ENCODE measurements at places on chromosomes 6 and 20. TPM values are rescaled to one million over a fixed set of nuclear protein-coding genes. Genes with fewer than 3 reads are reported as not detected.

SIRPB2 gene
- not detected for polyA plus RNA-seq

BAG2 gene
- polyA plus RNA-seq: 9.0 TPM

MLN gene
- not detected for polyA plus RNA-seq

ADGRF4 gene
- not detected for polyA plus RNA-seq

PMEPA1 gene
- 15.4 TPM for polyA plus RNA-seq

TP53TG5 gene
- not detected for polyA plus RNA-seq

PANK2 gene
- 36.1 TPM for polyA plus RNA-seq

SLC4A11 gene
- polyA plus RNA-seq: 10.8 TPM

PDCD2 gene
- polyA plus RNA-seq: 145 TPM

SPATA25 gene
- 0.50 TPM for polyA plus RNA-seq

OR2H2 gene
- polyA plus RNA-seq: 0.86 TPM

HLA-DQA1 gene
- polyA plus RNA-seq: 0.42 TPM

GRCh38 chr20:52420805-52421204, 229.2 kb upstream of the ZFP64 start:
- DNase-seq: no peak

- DNase-seq: no peak
Observed at GRCh38 chr6:135289816-135290215, 108.7 kb downstream of the MYB start.

GRCh38 chr6:169115632-169116031, 138.0 kb downstream of the THBS2 start:
- DNase-seq: no peak

- DNase-seq: peak; percentile 87
Observed at GRCh38 chr6:37077905-37078296, 72.4 kb downstream of the FGD2 start.

DNA sequence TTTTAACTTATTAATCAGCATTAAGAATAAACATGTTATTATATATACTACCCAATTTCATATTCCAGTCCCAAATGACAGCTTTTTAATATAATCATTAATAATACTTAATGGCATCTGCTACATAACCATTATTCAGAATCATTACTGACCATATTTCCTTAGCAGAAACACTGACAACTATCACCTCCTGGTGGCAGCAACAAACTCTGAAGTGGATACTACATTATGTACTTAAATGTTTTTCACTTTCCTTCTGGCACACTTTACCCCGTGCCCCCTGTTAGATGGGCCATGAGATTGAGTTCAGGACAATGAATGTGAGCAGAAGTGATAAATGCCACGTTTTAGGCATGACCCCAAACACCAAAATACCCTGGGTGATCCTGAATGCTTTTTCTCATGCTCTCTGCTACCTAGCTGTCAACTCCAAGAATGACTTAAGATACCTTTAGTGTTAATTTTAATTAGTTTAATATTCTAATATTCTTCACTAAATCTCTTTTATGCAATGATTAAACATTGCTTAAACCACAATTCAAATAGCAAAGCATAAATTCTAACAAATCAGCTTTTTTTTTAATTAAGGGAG, 77.1 kb downstream of the LMBRD1 start:
- peak; percentile 35 for DNase-seq

GRCh38 chr20:50733644-50734349, 2.4 kb downstream of the PARD6B start:
- DNase-seq: no peak

GRCh38 chr6:145850671-145851070, 36.1 kb upstream of the FBXO30 start:
- DNase-seq: no peak

- DNase-seq: no peak
Observed at GRCh38 chr6:119330520-119331113, 18.9 kb downstream of the MAN1A1 start.

DNA sequence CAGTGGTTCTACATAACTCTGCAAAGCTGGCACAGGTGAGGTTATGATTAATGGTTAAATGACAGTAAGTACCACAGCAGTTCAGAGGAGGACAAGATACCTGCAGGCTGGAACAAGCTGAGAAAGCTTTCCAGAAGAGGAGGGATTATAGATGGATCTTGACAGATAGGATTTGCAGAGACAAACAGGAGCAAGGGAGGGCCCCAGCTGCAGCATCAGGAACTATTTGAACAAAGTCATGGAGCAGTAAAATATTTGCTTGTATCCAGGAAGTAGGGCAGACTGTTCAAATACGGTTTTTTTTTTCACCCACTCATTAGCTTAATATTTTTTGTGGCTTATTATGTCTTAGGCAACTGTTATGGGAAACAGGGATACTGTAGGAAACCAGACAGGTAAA, 144.4 kb upstream of the MAN1A1 start:
- DNase-seq: no peak

DNA sequence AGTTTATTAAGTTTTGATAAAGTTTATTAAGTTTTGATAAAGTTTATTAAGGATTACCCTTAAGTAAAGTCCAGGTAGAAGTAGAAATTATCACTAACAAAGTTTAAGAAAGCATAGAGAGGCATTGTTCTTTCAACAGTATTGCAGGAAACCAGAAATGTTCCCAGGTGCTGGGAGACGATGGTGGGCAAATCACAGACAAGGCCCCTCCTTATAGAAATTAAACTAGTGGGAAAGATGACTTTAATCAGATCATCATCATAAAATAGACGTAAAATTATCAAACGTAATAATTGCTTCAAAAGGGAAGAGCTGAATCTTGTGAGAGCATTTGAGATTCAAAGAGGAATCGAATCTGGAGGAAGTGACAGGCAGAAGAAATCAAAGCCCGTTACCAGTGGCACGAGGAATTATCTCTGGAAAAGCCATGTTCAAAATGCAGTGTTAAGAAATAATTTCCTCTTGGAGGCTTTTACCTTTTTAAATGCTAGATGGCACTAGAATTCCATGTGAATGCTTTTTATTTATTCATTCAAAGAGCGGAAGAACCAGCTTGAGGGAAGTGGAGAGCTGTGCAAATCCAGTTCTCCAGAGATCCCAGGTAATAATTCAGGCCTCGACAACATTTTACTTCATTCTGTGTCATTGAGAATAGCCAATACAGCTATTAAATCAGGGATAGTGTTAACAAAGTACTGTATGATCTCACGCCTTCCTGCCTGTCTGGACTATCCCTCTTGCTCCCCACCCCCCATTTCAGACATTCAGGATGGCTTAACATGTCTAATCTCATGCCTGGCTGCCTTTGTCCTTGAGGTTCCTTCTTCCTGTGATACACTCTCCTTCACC, 1.0 kb upstream of the APMAP start:
- no peak for DNase-seq

DNA sequence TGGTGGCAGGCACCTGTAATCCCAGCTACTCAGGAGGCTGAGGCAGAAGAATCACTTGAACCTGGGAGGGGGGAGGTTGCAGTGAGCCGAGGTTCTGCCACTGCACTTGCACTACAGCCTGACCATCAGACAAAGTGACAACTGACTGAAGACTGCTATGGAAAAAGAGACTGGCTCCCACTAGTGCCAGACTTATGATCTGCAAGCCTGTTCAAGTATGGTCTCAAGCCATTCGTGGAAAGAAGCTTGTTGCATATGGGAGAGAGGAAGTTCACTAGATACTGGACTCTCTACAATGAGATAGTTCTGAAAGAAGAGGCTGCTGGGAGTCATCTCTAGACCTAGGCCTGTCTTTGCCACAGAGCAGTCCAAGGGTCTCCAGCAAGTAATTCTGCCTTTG, 26.7 kb downstream of the MDN1 start:
- peak; percentile 58 for DNase-seq

DNA sequence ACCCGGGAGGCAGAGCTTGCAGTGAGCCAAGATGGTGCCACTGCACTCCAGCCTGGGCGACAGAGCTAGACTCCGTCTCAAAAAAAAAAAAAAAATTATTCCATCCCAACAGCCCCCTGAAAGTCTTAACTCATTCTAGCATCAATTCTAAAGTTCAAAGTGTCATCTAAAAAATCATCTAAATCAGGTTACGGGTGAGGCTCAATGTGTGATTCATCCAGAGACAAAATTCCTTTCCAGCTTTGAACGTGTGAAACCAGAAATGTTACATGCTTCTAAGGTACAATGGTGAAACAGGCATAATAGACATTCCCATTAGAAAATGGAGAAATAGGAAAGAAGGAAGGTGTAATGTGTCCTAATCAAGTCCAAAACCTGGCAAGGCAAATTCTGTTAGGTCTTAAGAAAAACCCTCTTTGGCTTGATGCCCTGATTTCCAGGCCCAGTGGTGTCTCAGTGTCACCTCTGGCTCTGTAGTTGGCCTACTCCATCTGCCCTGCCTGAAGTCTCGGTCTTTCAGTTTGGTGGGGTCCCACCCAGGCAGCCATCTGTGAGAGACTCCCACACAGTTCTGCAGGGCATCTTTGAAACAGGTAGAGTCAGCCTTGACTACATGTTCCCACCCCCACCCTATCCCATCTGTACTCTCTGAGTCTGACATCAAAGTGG, 43.5 kb downstream of the HFE start:
- no peak for DNase-seq

GRCh38 chr6:125951323-125951722, 5.2 kb upstream of the HINT3 start:
- DNase-seq: no peak

GRCh38 chr20:9460518-9460917, 53.9 kb upstream of the LAMP5 start:
- no peak for DNase-seq

DNA sequence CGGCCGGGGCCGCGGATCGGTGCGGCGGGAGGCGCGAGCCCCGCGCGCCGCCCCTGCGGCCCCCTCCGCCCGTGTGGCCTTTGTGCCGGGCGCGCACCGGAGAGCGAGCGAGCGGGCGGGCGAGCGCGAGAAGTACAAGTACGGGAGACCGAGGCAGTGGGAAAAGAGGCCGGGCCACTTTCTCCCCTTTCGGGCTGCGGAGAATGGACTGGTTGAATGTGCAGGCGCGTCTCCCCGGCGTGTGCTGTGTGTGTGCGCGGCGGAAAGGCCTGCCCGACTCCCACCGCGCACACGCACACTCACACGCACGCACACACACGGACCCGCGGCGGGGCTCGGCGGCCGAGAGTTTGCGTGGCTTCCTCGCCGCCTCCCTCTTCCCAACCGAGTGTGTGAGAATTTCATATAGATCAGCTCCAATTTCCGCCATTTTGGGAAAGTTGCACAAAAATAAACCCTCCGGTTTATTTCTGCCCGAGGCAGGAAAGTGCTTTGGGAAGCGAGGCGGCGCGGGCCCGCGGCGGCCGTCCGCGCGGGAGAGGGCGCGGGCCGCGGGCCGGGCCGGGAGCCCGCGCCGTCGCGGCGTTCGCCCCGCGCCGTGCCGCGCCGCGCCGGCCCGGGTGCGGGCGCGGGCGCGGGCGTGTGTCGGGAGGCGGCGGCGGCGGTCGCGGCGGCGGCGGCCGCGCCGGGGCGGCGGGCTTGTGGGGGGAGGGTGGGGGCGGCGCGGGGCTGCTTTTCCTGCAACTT, 1.1 kb downstream of the L3MBTL3 start:
- peak; percentile 56 for DNase-seq

- no peak for DNase-seq
Observed at GRCh38 chr6:158958504-158959386, 41.3 kb downstream of the RSPH3 start.

GRCh38 chr6:32940656-32941213, at the start of gene HLA-DMB:
Gene HLA-DMB, minus strand, starts transcription at chr6:32941028. Its CDS starts 221 bp downstream, at chr6:32940807.
- DNase-seq: peak; percentile 88

DNA sequence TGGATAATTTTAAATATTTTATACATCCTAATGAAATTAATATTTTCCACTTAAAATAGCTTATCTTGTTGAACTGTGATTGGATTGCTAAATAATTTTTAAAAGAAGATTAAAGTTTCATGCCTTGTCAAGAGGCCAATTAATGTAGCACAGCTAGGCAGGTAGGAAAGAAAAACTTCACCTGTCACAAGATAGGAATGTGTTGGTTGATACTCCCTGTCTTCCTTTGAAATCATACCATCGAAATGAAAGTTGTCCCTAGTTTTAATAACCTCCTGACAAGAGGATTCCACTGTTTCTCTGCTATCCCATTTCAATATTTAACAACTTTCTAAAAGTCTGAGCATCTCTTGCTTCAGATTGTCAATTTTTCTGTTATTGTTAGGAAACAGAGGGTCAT, 80.8 kb downstream of the BMP6 start:
- no peak for DNase-seq

DNA sequence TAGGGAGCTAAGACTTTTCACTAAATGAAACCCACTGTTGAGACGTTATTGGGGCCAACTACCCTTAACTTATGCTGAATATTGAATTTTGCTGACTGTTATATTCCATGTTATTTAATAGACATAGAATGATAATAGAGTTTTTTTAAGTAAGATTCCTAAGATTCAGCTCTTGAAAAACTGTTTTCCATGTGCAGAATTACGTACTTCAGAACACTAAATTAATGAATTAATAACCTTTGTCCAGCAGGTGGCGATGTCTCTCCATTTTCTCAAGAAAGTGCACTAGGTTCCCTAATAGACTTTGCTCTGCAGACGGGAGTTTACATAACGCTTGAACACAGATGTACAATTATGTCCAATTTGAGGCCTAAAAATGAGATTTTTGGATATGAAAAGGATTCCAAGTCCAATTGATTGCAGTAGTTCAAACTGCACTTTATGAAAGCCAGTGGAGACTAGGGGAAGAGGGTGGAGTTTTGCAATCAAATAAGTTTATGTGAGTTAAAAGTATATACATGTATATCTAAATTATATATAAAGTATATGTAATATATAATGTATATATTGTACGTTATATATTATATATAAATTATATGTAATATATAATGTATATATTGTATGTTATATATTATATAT, 282.1 kb downstream of the UST start:
- DNase-seq: peak; percentile 90
